ENCODE measurements at places on chromosomes 12 and 14. TPM values are rescaled to one million over a fixed set of nuclear protein-coding genes. Genes with fewer than 3 reads are reported as not detected.

BAZ1A gene
- total RNA-seq, result 24.5 TPM

MUCL1 gene
- total RNA-seq, result not detected

DNA sequence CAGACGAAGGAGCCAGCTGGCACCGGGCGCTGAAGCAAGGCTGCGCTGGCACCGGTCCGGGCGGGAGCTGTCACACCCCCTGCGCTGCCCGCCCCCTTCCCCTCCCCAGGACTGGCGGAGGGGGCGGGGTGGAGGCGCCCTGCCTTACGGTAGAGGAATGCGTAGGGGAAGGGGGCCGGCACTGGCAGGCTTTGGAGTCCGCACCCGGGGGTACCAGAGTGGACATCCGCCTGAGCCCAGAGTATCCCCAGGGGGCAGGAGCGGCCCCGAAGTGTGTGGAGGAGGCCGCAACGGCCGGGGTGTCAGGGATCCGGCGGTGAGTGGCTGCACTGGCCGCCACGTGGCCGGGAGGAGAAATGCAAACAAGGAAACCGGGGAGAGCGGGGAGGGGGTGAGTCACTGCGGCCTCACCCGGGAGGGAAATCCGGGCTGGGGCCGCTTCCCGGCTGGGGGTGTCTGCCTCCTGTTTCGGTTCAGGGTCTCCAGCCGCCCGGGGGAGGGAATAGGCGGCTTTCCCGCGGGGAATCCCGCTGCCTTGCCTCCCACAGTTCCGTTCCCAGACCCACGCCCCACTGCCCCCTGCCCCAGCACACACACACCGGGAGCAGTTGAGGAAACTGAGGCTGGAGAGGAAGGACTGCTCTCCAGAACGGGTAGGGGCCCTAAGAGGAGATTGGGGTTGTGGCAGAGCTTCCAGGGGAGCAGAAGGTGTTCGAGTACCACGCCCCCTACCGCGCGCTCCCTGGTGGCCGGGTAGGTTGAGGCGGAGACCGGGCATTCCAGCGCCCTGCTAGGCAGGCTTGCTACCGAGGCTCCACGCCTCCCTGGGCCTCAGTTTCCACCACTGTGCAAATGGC is at the start of gene RAPGEF3:
RAPGEF3 (minus strand) TSS at position 47 of the 857 bp plus-strand sequence. CDS start 324 bp downstream, outside the sequence.
- DNase-seq, result peak; percentile 86

DNA sequence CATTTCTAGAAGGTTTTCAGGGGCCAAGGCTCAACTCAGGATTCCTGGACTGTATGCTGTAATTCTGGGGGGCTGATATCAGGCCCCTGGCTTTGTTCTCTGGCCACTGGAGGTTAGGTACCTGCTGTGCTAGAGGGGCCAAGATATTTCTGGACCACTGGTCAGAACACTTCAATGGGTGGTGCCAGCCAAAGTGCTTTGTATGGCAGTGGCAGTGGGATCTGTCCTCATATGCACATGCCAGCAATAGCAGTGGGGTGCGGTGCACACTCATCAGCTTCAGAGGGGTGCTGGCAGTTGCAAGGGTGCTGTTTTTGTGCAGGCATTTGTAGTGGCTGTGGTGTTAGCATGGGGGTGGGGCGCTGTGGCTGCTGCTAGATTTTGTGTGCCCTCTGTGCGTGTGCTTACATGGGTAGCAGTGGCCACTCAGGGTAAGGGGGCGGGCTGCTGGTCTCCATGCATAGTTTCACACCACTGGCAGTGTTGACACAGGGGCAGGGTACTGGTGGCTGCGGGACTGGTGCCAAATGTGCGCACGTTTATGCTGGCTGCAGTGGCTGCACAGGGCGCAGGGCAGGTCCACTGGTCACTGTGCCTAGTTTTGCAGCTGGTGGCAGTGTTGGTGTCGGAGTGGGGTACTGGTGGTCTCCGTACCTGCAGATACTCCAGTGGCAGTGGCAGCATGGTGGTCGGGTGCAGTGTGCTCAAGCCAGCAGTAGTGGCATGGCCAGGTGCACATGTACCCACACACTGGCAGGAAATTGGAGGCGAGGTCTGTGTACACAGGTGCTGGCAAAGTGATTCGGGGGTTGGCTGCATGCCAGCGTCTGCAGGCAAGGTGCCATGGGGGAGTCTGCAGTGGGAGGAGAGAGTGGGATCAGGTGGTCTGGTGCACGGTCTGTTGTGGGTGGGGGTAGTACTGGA is 12.6 kb downstream of the NOPCHAP1 start:
- no peak for DNase-seq
